GDM1 (cell line): ENCODE measurements at places on chromosomes 7 and 10.

DNA sequence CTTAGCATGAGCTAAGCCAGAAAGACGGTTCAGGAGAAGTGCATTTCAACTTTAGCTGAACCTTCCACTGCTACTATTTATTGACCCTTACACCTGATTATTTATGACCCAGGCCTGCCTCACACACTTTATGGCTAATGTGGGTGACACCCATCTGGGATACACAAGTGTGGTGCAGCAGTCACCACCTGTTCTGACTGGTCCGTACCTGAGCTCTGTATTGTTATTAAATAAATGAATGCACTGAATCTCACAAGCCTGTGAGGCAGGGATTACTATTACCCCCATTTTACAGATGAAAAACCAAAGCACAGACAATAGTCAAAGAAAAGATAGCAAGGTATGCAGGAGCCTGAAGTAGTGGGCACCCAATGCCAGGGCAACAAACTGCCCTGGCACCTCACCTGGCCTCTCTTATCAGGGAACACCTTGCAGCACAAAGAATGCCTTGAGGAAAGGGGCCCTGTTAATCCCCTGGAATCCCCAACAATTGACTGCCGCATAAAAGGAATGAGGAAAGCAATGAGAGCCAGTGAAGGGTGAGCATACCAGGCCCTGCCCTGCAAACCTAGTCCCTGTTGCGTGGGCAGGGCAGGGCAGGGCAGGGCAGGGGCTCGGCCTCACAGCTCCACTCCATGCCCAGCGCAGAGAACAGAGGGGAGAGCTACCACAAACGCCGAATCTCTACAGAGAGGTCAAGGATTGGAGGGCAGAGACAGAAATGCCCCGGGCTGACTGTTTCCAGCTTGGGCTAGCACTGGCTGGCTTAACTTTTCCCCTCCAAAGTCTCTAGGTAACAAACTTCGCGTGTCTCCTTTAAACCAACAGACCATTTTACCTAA, 1.3 kb downstream of the ANXA11 start:
- DNase-seq, result no peak

- no peak for DNase-seq
Measured at GRCh38 chr10:60732807-60733516, 45.3 kb upstream of the CDK1 start.

GRCh38 chr10:63464402-63465292, 1.1 kb downstream of the JMJD1C start:
- no peak for DNase-seq

GRCh38 chr10:3395458-3395861, 222.9 kb upstream of the PITRM1 start:
- no peak for DNase-seq

DNA sequence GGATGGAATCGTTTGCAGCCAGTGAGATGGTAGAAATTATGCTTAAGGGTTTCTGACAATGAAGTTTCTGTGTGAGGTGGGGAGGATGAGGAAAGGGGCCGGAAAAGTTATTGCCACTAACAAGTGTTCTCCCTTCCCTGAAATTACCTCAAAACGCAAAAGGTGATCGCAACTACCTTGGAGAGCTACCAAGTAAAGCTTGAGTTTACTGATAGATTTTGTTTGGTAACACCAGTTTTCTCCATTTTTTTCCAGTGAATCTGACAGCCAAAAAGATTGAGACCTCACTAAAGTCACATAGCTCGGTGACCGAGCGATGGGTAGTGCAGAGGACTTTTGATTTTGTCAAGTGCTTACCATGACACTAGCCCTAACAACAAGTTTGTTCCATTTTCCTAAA, 1.6 kb downstream of the SUV39H2 start:
- DNase-seq, result no peak

GRCh38 chr10:15196021-15196834, 27.7 kb upstream of the NMT2 start:
- DNase-seq, result no peak

GRCh38 chr7:101961811-101962210, 144.4 kb downstream of the CUX1 start:
- DNase-seq, result no peak
